ENCODE measurements at places on chromosomes 2 and 18.

- no peak overlapping the region for H3K27ac ChIP-seq
- H3K36me3 ChIP-seq = no peaks in the 10 kb centered on the region
- DNase-seq = no peak
- no peaks in the 10 kb centered on the region for H3K4me1 ChIP-seq
- no peaks in the 10 kb centered on the region for H3K27me3 ChIP-seq
- H3K4me3 ChIP-seq = no peak overlapping the region
Observed at GRCh38 chr18:28164771-28165483, 12.0 kb downstream of the CDH2 start.

- H3K27me3 ChIP-seq = no peaks in the 10 kb centered on the region
- no peak for DNase-seq
- H3K4me1 ChIP-seq = peaks cover 9% of the 10 kb centered on the region
- no peaks in the 10 kb centered on the region for H3K36me3 ChIP-seq
Observed at GRCh38 chr2:26696351-26696816, 3.9 kb downstream of the KCNK3 start.

- H3K36me3 ChIP-seq = no peaks in the 10 kb centered on the region
- no peak for DNase-seq
- H3K4me1 ChIP-seq = no peaks in the 10 kb centered on the region
- no peaks in the 10 kb centered on the region for H3K27me3 ChIP-seq
- H3K4me3 ChIP-seq = no peak overlapping the region
Observed at GRCh38 chr18:45890606-45891005, 65.1 kb downstream of the SIGLEC15 start.

DNA sequence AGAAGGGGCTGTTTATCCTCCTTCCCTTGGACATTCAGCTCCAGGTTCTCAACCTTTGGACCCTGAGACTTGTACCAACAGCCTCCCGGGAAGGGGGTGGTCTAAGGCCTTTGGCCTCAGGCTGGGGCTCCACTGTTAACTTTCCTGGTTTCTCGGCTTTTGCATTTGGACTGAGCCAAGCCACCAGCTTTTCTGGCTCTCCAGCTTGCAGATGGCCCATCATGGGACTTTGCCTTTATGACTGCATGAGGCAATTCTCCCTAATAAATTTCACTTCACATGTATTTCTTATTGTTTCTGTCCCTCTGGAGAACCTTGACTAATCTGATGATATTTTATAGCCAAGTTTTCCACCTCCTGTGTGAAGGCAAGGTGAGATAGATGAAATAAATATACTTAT lies 180.8 kb downstream of the PPP1R1C start:
- no peaks in the 10 kb centered on the region for H3K27me3 ChIP-seq
- H3K4me1 ChIP-seq = no peaks in the 10 kb centered on the region
- no peak for DNase-seq
- H3K4me3 ChIP-seq = no peak overlapping the region

DNA sequence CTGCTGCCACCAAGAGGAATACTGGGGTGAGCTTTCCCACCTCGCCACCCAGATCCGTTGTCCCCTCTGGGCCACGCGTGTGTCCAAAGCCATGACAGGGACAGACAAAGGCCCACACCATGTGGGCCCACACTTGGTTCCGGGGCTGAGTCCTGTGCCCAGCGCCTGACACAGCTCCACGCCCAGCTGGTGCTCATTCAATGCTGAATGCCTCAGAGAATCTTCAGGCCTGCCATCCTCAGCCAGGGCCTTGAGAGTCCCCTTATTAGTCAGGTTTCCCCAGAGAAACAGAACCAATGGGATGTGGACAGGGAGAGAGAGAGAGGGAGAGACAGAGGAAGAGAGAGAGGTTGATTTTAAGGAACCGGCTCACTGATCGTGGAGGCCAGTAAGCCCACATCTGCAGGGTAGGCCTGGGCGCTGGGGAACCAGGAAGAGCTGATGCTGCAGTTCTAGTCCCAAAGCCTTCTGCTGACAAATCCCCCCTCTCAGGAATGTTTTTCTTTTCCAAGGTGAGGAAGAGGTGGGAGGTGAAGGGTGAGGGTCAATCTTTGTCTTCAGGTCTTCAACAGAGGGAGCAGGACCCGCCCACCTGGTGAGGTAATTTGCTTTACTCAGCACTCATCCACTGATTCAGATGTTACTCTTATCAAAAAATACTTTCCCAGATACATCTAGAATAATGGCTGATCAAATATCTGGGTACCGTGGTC lies 10.2 kb upstream of the SPATA3 start:
- no peaks in the 10 kb centered on the region for H3K4me1 ChIP-seq
- no peak for DNase-seq
- H3K4me3 ChIP-seq = no peak overlapping the region
- H3K36me3 ChIP-seq = no peaks in the 10 kb centered on the region
- H3K27me3 ChIP-seq = no peaks in the 10 kb centered on the region
- H3K27ac ChIP-seq = no peak overlapping the region

DNA sequence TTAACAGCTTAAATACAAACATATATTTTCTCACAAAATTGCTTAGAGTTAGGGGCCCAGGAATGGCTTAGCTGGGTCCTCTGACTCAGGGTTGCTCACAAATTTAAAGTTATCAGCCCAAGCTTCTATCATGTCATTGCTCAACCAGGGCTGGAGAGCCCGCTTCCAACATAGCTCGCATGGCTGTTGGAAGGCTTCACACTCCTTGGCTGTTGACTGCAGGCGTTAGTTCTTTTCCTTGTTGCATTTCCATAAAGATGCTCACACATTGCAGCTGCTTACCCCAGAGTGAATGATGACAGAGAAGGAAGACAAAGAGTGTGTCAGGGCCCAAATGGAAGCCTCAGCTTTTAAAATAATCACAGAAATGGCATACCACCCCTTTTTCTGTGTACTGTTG lies 62.9 kb upstream of the TFPI start:
- H3K27ac ChIP-seq = no peak overlapping the region
- H3K27me3 ChIP-seq = no peaks in the 10 kb centered on the region
- no peaks in the 10 kb centered on the region for H3K4me1 ChIP-seq
- H3K4me3 ChIP-seq = no peak overlapping the region

DNA sequence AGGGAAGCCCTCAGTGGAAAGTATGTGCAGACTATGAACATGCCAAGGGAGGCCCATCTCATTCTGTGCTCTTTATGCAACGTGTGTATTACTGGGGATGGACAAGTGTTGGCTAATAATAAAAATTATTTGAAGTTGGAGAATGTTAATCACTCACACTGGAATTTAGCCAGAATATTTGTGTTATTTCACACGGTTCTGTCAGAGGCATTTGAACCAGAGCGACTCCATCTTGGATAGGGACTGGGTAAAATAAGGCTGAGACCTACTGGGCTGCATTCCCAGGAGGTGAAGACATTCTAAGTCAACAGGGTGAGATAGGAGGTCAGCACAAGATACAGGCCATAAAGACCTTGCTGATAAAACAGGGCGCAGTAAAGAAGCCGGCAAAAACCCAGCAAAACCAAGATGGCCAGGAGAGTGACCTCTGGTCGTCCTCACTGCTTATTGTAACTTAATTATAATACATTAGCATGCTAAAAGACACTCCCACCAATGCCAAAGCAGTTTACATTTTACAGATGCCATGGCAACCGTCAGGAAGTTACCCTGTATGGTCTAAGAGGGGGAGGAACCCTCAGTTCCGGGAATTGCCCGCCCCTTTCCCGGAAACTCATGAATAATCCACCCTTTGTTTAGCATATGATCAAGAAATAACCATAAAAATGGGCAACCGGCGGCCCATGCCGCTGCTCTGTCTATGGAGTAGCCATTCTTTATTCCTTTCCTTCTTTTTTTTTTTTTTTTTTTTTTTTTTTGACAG lies 2.6 kb upstream of the FZD5 start:
- no peaks in the 10 kb centered on the region for H3K27me3 ChIP-seq
- H3K36me3 ChIP-seq = no peaks in the 10 kb centered on the region
- H3K27ac ChIP-seq = no peak overlapping the region
- H3K4me1 ChIP-seq = peaks cover 11% of the 10 kb centered on the region
- no peak for DNase-seq

DNA sequence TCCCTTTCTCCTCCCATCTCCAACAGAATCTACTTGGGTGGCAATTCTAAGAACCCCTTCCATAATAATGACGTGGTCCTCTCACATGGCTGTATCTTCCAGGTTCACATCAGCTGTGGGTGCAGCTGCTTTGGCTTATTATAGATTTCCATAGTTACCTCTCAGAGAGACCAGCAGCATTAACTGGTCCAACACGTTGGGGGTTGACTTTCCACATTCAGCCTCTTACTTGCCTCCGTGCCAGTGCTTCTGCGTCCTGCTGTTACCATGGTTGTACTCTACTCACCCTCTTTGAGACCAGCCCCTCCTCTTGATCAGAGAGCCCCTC lies 570.7 kb downstream of the PLCL1 start:
- H3K36me3 ChIP-seq = no peaks in the 10 kb centered on the region
- DNase-seq = no peak
- H3K27ac ChIP-seq = no peak overlapping the region
- H3K27me3 ChIP-seq = no peaks in the 10 kb centered on the region

GRCh38 chr2:44766220-44766619 lies 175.3 kb upstream of the SIX3 start:
- H3K36me3 ChIP-seq = no peaks in the 10 kb centered on the region
- no peaks in the 10 kb centered on the region for H3K27me3 ChIP-seq
- DNase-seq = no peak
- H3K27ac ChIP-seq = no peak overlapping the region

DNA sequence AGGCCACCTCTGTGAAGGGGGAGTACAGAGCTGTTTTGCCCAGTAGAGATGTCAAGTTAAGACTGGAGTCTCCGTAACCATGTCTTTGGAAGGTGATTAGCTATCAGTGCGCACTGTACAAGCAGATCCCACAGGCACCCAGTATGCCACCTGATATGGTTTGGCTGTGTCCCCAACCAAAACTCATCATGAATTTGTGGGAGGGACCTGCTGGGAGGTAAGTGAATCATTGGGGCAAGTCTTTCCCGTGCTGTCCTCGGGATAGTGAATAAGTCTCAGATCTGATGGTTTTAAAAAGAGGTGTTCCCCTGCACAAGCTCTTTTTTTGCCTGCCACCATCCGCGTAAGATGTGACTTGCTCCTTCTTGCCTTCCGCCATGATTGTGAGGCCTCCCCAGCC lies 90.2 kb downstream of the ACTR2 start:
- no peak for DNase-seq
- no peak overlapping the region for H3K27ac ChIP-seq
- H3K27me3 ChIP-seq = no peaks in the 10 kb centered on the region
- no peak overlapping the region for H3K4me3 ChIP-seq
- no peaks in the 10 kb centered on the region for H3K4me1 ChIP-seq

DNA sequence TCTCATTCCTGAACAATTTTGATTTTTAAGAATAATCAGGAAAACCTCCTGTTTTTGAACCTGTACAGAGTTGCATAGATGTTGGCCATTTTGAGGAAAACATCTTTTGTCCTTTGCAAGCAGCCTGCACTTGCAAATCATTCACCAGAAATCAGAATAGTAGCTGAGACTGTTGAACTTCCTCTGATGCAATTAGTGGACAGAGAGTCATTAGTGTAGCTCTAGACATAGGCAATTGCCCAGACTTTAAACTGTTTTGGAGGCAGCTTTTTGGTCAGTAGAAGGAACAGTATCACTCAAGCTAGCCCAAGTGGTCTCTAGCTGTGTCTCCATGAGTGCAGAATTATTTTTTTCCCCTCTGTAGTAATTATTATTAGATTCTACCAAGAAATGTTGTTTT lies 326.1 kb downstream of the PIK3C3 start:
- H3K27me3 ChIP-seq = no peaks in the 10 kb centered on the region
- H3K4me1 ChIP-seq = no peaks in the 10 kb centered on the region
- H3K36me3 ChIP-seq = no peaks in the 10 kb centered on the region
- H3K27ac ChIP-seq = no peak overlapping the region
- no peak overlapping the region for H3K4me3 ChIP-seq

DNA sequence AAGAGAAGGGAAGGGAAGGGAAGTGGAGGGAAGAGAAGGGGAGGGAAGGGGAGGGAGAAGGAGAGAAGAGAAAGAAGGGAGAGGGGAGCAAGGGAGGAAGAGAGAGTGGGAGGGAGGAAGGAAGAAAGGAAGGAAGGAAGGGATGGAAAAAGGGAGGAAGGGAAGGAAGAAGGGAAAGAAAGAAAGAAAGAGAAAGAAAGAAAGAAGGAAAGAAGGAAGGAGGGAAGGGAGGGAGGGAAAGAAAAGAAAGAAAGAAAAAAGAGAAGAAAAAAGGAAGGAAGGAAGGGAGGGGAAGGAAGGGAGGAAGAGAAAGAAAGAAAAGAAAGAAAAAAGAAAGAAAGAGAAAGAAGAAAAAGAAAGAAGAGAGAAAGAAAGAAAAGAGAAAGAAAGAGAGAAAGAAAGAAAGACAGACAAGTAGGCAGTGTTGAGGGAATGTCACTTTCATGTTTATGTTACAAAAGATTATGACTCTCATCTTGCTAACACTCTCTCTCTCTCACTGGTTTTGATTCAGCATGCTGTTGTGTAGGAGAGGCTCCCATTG lies 58.0 kb upstream of the ZNF804A start:
- H3K27ac ChIP-seq = no peak overlapping the region
- no peak overlapping the region for H3K4me3 ChIP-seq
- H3K27me3 ChIP-seq = no peaks in the 10 kb centered on the region
- H3K36me3 ChIP-seq = no peaks in the 10 kb centered on the region

GRCh38 chr2:123839326-123839725 lies 185.8 kb upstream of the CNTNAP5 start:
- H3K4me1 ChIP-seq = no peaks in the 10 kb centered on the region
- DNase-seq = no peak
- H3K27me3 ChIP-seq = no peaks in the 10 kb centered on the region
- H3K36me3 ChIP-seq = no peaks in the 10 kb centered on the region
- no peak overlapping the region for H3K4me3 ChIP-seq
- no peak overlapping the region for H3K27ac ChIP-seq

DNA sequence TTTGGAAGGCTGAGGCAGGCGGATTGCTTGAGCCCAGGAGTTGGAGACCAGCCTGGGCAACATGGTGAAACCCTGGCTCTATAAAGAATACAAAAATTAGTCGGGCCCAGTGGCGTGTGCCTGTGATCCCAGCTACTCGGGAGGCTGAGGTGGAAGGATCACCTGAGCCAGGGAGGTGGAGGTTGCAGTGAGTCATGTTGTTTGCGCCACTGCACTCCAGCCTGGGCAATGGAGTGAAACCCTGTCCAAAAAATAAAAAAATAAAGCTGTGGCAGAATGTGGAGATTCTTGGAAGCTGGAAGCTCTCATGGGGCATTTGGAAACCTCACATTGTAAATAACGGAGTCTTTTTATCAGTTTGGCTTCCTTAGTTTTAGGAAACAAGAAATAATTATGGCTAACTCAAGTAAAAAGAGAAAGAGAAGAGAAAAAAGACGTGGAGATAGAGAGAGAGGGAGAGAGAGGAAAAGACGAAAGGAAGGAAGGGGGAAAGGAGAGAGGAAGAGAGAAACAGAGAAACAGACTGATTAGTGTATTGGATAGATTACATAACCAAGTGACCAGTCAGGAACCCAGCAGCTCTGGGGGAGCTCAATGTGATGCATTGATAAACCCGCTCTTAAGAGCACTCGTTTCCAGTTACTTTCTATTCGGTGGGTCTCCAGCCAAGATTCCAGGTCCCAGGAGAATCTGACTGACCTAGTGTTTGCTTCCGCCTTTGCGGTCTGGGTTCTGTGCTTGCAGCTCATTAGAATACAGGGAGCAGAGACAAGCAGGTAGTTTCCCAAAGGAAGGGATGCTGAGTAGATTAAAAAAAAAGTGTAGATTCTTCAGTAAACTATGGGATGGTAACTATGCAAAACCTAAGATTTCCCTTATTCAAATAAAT lies 1.1 kb upstream of the SPAST start:
- peak overlapping the region; percentile 72 for H3K27ac ChIP-seq
- peak; percentile 62 for DNase-seq
- H3K36me3 ChIP-seq = no peaks in the 10 kb centered on the region
- H3K4me1 ChIP-seq = peaks cover 8% of the 10 kb centered on the region

- H3K36me3 ChIP-seq = no peaks in the 10 kb centered on the region
- peaks cover 5% of the 10 kb centered on the region for H3K4me1 ChIP-seq
- no peak overlapping the region for H3K27ac ChIP-seq
- no peak overlapping the region for H3K4me3 ChIP-seq
- DNase-seq = no peak
Observed at GRCh38 chr2:42721898-42722297, 42.0 kb downstream of the OXER1 start.

All from tibial nerve (tissue), 4 donors.